Mesendoderm (in vitro differentiated cells): ENCODE measurements at places on chromosomes 6 and 20.

GRCh38 chr6:136952714-136953260 lies 30.7 kb downstream of the SLC35D3 start:
- DNase-seq = no peak

DNA sequence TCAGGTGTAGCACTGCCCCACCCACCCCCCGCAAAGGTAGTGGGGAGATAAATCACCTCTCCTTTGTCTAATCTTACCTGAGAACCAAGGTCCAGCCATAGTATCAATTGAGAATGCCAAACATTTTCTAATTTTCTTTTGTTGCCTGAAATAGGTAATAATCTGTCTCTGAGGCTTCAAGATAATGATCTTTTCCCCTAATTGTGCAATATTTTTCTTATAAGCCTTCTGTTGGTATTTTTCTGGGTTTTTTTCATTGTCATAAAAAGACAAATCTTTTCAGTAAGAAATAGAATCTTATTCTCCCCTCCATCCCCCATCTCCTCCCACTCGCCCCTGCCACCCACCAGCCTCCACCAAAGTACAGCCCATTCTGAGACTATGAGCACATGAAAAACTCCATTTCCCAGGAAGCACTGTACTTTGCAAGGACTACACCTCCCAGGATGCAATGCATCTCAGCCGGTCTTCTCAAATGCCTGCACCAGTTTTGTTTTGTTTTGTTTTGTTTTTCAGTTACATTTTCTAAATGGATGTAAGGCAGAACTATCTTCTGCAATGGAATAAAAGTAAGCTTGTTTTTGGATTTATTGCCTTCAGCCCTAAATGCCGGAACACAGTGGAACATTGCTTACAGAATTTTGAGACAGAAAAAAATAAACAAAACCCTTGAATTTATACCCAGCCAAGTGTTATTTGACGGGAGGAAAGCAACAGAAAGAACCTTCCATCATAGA lies 268.0 kb downstream of the TFAP2A start:
- peak; percentile 81 for DNase-seq

DNA sequence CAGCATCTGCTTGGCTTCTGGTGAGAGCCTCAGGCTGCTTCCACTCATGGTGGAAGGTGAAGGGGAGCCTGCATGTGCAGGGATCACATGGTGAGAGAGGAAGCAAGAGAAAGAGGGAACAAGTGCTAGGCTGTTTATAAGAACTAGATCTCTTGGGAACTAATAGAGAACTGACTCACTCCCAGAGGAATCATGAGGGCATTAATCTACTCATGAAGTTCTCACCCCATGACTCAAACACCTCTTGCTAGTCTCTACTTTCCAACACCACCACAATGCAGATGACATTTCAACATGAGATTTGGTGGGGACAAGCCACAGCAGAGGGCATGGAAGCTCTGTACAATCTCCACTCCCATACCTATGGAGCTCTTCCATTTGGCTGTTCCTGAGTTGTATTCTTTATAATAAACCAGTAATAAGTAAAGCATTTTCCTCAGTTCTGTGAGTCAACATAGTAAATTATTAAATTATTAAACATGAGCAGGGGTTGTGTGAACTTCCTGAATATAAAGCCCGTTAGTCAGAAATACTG lies 524.1 kb upstream of the NRSN1 start:
- no peak for DNase-seq

GRCh38 chr6:167244064-167244960 lies 46.8 kb upstream of the UNC93A start:
- no peak for DNase-seq

GRCh38 chr20:51014797-51015722 lies 7.8 kb downstream of the KCNG1 start:
- DNase-seq = peak; percentile 92

DNA sequence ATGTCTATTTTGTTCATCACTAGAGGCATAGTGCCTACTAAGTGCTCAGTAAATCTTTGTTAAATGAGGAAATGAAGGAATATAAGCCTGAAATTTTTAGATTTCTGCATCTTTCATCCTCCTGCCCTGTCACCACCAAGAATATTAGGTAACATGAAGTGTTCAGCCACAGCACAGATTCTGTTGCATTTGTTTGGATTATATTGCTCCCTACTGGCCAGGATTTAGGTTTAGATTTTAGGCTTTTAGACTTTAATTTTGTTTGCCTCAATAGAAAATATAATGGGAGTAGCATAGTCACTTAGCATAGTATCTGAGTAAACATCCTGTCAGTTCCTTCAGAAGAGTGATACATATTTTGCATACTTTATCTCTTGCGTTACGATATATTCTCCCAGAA lies 14.2 kb downstream of the FARS2 start:
- no peak for DNase-seq

- no peak for DNase-seq
These were observed 618.9 kb downstream of the BCKDHB start for GRCh38 chr6:80725156-80725930.

DNA sequence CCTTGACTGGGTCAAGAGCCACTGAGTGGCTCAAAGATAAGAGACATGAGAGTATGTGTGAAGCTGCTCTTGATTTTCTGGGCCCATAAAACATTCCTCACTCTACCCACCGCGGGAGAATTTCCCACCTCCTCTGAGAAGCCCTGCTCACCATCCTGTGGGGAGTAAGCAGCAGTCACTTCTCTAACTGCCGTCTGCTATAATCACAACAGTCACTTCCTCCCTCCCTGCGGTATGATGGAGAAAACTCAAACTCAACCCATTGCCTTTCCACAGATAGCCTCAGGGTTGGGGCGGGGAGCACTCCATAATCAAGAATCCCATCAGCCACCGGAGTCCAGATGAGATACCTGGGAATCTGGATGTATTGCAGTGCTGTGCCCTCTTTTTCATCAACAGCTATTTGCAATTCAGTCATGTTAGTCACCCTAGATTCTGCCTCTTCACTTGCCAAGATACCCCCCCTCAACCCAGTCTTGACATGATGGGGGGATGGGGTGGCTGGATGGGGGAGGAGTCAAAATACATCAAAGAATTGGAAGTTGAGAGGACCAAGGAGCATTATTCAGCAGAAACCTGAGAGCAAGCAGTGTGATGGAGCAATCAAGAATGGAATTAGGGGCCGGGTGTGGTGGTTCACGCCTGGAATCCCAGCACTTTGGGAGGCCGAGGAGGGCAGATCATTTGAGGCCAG lies 5.1 kb downstream of the MOCS1 start:
- DNase-seq = peak; percentile 15

GRCh38 chr6:119985952-119986736 lies 636.6 kb upstream of the MAN1A1 start:
- DNase-seq = no peak

DNA sequence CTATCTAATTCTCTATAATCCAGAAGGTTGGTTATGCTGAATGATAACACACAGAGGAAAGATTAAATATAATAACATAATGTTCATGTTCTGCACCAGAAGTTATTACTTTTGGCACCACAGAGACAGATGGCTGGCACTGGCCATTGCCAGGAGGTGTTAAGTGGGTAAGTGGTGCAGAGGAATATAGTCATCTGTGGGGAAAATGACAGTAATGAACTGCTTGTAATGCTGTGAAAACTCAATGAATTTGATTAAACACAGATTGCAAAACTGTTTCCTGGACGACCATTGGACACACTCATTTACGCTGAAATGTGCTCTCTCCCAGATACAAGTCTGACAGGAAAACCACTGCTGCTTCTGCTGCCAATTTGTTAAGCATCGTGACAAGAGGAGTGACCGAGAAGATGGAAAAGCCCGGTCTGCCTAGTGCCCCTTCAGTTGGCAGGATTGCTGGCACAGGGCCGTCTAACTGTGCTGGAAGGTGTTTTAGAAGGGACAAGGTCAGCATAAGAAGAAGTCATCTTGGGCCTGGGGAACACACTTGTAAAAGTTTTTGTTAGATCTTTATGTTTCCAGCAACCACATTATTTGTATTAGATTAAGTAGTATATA lies 567.4 kb downstream of the CBLN4 start:
- DNase-seq = no peak

GRCh38 chr6:129609635-129610034 lies 100.3 kb downstream of the ARHGAP18 start:
- no peak for DNase-seq

DNA sequence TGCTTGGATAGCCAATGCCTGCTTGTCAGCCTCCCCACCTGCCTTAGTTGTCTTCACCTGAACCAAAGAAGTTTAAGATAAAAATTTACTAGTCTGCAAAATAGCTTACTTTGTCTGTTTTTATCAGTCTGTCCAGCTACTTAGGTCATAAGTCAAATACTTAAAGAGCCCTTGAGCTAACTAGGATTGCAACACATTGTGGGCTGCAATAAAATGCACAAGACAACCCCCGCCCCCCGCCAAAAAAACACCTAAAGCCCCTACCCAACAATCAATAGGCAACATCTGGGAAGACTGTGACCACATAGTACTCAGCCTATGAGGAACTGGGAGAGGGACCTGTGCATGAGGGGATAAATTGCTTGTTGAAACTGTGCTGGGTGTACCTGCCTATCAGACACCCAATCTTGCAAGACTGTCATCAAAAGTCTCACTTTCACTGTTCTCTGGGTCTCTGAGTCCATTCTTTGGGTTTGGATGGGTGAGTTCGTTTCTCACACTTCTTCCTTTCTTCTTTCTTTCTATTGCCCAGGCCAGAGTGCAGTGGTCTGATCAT lies 27.3 kb upstream of the ABCC10 start:
- DNase-seq = no peak

- peak; percentile 75 for DNase-seq
These were observed 36.7 kb downstream of the LRFN2 start for GRCh38 chr6:40550202-40551101.

DNA sequence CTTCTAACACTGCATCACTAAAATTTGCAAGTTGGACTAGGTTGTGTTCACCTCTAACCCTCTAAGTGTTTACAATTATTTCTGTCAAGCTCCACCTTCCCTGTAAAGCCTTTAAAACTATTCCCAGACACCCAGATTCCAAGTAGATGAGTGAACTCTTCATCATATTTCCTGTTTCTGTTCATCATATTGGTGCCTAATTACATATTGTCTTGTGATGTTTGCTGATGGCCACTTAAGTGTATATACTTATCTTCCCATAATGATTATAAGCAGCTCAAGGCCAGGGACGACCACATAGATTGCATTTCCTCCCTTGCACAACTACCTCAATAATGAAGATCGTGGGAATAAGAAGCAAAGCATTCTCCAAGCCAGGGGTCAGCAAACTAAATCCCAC lies 16.8 kb downstream of the TNFRSF21 start:
- DNase-seq = no peak

- peak; percentile 92 for DNase-seq
These were observed at the start of gene HS3ST5 for GRCh38 chr6:114342826-114343781. Gene HS3ST5 (minus strand): TSS chr6:114343023. CDS start chr6:114062845, 280,178 bp downstream.

DNA sequence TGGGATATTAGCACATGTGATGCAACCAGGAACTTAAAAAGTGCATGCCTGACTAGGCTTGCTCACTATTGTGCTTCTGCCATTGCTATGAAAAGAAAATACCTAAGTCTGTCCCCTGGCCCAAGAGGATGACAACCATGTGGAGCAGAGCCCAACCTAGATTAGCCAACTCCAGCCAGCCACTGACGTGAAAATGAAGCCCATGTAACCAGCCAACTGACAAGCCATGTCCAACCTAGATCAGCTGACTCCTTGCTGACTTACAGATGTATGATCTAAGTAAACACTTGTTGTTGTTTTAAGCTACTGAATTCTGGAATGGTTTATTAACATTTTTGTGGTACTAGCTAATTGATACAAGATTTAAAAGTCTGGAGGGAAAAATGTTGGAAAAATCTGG lies 47.5 kb downstream of the PIGU start:
- DNase-seq = no peak

DNA sequence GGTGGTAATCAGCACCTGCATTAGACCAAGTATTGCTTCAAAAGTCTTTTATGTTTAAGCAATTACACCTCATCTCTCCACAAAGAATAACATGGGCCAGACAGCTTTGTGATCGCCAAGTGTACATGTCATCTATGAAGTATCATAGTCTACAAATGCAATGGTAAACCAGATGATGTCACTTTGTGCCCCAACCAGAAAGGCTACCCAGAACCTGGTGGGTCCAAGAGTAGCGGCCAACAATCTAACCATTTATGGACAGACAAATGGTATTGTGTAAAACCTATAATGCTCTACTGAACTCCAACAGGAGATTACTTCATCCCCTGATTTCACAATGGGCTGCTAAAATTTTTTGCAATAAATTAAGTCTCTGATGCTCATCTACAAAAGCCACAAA lies 295.9 kb downstream of the GMDS start:
- DNase-seq = no peak

DNA sequence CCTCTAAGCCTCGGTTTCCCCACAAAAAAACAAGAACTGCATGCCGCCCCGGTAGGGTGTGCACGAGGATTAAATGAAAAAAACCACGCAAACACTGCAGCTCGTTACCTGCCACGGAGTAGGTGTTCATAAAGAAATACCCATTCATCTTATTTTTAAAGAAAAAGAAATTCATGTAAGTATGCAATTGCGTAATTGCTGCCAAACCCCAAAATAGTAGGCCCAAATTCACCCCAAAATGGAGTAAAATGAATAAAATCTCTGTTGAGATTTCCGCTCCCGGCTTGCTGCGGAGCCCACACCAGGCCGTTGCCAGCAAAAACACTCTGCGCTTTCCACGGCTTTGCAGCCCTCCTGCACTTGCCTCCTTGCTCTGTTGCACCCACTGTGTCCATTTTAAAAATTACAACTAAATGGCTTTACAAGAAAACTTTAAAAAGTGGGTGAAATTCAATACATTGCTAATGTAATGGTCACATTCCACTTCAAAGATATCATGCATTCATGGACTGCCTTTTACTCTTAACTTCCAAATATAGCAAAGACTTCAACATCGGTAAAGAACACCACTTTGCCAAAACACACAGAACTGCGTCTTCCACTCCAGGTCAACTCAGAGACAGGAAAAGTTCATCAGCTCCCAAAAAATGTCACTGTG lies 125.0 kb downstream of the ZMYND8 start:
- no peak for DNase-seq

- peak; percentile 3 for DNase-seq
These were observed 224.9 kb downstream of the PHACTR1 start for GRCh38 chr6:12941422-12941821.

DNA sequence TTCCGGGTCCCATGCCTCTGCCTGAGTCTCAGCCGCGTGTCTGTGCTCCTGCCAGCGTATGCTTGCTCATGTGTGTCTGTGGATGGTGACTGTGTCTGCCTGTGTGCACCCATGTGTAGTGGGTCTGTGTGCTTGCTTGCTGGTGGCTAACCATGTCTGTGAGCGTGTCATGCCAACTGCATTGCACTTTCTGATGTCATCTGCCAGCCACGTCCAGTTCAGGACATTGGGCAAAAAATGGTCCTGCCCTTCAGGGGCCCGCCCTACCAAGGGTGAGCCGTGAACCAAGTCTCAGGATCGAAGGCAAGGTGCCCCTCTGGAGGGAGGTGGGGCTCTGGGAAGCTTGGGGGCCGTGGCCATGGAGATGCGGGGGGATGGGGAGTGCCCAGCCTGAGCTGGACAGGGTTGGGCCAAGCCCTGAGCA lies 9.4 kb upstream of the ZBTB46 start:
- DNase-seq = no peak

GRCh38 chr6:47308552-47309290 lies 984 bp downstream of the TNFRSF21 start:
- peak; percentile 45 for DNase-seq

- DNase-seq = no peak
These were observed 167.2 kb downstream of the TFAP2C start for GRCh38 chr20:56796345-56796744.
